ENCODE measurements at places on chromosomes 1 and 21.

DNA sequence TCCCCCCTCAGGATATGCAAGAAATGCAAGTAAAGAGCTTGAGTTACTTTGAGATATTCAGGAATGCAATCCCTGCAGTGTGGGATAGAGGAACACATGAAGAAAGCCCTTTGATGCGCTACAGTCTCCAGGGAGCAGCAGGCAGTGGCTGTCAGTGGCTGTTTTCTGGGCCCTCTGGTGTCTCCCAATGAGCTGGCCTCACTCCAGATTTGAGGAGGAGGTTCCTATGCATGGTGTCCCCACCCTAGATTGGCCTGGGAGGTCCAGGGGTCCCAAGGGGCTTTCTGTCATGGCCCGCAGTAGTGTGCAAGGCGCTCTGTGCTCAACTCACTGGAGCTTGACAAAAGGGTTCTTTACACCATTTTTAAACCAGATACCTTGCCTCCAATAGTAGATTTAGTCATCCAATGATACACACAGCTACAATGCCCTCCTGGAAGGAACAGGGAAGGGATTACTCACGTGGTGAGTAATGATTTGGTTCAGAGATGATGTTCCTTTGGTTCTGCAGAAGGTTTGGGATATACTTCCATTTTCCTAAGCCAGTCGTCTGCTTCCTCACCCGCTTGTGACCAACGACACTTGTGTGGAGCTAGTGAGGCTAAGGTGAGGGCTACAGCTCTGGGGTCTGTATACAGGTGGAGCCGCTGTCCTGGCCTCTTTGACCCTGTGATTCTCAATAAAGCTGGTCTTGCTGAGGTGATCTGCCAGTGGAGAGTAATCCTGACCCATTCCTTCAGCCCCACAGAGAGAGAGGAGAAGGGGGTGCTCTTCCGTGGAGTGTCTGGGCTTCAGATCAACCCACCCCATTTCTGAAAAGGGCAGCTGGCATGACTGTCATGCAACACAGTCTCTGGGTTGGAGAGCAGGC is 6.6 kb downstream of the BATF3 start:
- DNase-seq = no peak

GRCh38 chr1:154423304-154423987 is 18.3 kb downstream of the IL6R start:
- DNase-seq = no peak

GRCh38 chr21:39444421-39445180 is 977 bp downstream of the LCA5L start:
- no peak for DNase-seq

DNA sequence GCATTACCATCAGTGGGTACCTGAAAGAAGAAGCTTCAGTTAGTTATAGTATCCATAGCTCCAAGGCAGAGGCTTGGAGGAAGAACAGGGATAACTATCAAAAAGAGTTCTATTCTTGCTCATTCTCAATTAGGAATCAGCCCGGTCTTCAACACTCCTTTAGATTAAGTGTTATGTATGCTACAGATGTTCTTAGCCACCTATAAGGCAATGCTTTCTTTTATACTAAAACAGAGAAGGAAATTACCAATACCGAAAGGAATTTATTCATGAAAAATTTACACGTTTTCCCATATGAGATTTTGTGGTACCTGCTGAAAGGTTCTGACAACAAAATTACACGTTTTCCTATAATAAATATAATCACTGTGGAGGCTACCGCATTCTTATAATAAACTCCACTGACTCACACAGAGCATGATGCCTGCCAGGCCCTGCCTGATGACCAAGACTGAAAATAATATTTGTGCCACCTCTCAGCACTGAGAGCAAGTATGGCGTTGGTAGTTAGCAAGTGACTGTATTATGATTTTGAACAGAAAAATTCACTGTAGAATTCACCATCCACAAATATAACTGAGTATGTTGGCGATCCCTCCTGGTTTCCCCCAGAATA is 58.3 kb downstream of the APP start:
- DNase-seq = no peak

DNA sequence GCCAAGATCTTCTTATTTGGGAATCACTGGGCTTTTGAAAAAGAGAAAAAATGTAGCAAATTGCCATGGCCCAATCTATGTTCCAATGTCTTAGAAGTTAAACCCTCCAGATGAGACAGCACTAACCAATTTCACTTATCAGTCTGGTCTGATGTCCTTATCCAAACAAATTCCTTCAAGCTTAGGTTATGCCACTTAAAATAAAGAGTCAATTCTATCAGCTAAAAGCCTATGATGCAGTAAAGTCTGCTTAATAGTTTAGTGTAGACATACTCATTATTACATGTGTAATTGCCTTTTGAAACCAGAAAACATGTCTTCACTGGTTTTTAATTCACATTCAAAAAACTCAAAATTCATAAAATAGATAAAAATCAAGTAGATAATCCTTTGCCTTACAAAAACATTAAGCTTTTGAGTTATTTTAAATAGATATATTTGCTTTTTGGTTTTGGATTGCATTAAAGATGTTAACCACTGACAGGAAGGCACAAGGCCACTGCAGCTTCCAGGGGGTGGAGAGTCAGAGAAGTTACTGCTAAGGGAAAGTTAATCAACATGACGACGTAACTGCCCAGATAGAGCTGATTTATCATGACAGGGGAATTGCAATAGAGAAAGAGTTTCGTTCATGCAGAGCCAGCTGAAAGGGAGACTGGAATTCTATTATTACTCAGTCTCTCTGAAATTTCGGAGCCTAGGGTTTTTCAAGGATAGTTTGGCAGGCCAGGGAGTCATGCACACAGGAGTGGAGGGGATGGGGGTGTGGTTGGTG is 106.1 kb downstream of the MAP3K21 start:
- DNase-seq = no peak

DNA sequence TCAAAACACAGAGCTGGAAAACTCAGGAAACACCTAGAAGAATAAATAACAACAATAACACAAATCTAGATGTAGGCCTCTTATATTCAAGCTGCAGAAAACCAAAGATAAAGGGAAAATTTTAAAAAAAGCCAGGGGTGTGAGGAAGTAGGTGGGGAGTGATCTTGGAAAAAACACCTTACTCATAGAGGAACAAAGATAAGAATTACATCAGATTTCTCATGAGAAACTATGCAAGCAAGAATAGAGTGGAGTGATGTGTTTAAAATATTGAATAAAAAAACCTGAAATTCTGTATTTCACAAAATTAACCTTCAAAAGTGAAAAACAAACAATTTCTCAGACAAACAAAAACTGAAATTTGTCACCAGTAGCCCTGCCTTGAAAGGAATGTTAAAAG is 265.5 kb upstream of the RGS18 start:
- no peak for DNase-seq

- no peak for DNase-seq
Observed at GRCh38 chr1:47651311-47652089, 213.7 kb downstream of the FOXD2 start.

DNA sequence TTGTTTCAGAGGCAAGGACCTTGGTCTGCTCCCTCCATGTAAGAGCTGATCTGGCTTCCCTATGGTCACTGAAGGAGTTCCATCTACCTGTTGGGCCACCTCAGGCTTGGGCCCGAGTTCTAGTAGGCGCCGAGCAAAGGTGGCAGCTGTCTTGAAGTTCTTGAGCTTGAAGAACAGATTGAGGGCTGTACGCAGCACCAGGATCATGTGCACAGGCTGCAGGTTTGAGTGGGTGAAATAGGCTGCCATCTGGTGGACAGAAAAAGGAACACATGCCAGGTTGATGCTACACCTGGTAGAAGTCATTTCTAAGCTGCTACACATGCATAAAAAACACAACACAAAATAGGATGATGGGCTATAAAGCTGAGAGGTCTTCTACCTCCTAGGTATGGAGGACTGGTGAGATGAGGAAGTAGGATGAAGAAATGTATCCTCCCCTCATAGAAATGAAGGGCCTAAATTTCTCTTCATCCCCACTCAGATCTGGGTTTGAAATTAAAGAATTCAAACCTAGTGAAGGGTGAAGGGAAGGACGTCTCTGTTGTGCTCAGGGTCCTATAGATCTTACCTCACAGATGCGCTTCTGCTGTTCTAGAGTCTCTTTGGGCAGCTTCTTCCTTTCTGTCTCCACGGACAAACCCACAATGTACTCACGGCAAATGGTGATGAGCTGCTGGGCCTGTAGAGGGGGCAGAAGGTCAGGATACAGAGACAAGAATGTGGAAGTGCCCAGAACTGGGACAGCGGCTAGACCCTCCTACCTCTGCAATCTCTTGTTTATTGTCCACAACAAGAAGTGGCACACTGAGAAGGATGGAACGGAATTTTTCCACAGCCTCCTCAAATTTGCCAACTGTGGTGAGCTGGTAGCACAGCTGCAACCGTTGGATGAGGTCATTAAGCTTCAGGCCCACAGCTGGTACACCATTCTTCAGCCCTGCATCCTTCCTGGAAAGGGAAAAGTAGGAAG is 6.6 kb upstream of the PEX19 start:
- DNase-seq = peak; percentile 66

GRCh38 chr1:27955076-27955475 is 4.7 kb upstream of the XKR8 start:
- DNase-seq = no peak

- no peak for DNase-seq
Observed at GRCh38 chr1:100377590-100378361, 25.5 kb downstream of the CDC14A start.

- no peak for DNase-seq
Observed at GRCh38 chr1:166121010-166121409, 45.8 kb downstream of the FAM78B start.
